Common myeloid progenitor, CD34-positive (primary cell): ENCODE measurements at places on chromosomes 13 and 19.

DNA sequence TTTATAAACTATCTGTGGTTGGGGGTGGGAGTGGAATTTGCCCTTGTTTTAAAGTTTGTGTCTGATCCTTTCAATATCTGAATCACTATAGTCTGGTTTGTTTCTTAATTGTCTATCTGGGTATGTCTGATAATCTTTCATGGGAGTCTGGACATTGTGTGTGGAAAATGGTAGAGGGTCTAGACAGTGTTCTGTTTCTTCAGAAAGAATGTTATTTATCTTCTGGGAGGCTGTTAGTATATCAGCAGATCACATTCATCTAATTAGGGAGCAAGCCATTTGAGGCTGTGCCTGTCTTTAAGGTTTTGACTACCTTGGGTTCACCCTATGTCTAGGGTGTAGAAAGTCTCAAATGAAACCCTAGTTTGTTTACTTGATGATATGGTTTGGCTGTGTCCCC is 110.5 kb downstream of the NDFIP2 start:
- DNase-seq, result no peak

DNA sequence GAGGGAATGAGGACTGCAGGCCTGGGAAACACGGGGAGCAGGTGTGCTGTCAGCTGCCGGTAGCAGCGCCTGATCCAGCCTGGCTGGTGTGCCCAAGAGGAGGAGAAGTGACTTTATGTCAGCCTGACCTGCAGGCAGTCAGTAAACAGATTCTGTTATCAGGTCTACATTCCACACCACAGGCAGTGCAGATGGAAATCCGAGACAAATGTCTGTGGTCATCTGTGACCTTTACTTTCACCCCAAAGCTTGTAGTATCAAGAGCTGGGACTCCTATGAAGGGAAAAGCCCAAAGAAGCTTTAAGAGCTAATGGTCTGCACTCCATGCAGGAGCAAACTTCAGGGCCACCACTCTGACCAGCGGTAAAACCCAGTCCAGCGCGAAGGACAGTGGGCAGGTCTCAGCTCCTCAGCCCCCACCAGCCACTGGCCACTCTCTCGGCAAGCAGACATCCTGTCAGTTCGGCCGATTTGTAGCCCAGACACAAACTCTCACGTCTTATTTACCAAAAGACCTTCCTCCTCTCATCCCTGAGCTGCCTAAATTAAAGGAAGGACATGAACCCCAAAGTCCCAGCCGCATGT is 7.7 kb downstream of the EPS15L1 start:
- DNase-seq, result no peak

- DNase-seq, result no peak
Observed at GRCh38 chr13:66751691-66752090, 478.4 kb downstream of the PCDH9 start.

DNA sequence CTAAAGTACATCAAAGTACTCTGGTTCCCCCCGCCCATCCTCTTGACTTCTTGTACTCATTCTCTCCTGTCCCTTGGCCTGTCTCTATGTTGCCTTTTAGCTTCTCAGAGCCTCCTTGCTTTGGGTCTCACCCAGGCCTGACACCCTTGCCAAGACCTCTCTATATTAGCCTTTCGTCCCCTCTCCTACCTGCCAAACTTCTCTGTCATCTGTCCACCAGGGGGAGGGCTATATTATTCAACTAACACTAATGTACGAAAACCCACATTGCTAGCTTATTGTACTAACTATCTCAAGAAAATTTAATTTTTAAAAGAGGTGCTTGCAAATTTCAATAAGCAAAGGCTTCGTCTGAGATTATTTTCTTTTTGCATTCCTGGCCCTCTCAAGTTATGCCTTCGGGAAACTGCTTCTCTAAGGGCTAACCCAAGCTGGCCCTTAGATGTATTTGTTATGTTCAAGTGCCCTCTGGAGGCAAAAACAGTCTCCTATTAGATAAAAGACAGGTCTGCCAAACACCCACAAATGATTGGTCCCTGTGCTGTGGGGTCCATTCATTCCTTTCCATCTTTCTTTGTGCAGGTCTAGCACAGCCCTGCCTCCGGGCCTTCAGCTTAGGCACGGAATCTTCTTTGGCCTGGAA is 6.3 kb upstream of the MRPS31 start:
- peak; percentile 76 for DNase-seq

- no peak for DNase-seq
Observed at GRCh38 chr13:98143157-98143553, 261 bp downstream of the FARP1 start.

GRCh38 chr13:31733647-31734046 is 5.7 kb upstream of the RXFP2 start:
- DNase-seq, result no peak

DNA sequence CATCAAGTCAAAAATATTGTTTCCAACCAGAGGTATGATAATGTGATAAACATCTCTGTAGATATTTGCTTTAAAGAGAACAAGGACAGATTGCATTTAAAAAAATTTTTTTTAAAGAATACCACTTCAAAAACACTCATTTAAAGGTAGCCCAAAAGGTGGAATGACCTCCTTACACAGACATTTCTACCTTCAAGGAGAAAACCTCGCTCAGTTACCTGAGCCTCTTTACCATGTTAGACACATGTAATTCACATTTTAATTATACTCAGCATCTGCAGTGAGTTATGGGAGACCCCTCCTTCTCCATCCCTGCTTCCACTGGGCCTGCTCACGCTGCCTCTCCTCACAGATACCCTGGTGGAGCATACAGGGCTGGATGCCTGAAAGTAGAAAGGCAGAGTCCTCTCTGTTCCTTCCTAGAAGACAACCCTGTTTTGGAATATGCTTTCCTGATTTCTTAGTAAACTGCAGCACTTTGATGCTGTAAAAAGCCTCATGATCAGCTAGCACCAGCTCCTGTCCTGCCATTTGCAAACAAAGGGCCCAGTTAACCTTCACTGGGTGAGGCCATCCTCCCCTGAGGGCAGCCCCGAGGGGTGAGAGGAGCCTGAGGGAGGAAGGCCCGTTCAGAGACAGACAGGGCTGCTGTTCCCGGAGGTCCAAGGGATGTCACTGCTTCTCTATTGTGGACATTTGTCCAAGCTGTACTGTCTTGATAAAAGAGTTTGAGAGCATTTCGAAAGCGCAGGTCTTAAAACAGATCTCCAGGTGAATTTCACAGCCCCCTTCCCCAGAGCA is 117.8 kb downstream of the IRS2 start:
- DNase-seq, result no peak

GRCh38 chr13:110197026-110197425 is 109.9 kb downstream of the COL4A1 start:
- DNase-seq, result no peak

GRCh38 chr13:95226932-95227695 is 74.1 kb downstream of the ABCC4 start:
- peak; percentile 92 for DNase-seq

DNA sequence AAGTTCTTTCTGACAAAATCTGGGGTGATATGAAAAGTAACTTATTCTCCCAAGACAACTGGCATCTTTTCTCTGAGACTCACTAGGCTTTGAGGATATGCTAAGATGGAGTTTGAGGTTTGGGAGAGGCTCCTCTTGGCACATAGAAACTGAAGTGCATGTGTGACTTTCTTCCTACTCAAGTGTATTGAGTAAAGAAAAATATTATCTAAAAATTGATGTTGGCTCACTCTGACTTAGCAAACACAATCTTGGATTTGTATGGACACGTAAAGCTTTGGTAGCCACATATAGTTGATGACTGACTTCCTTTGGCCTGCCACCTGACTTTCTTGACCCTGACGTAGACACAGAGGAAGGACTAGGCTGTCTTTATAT is 71.1 kb upstream of the KLF12 start:
- no peak for DNase-seq

GRCh38 chr13:112902101-112902651 is 66.8 kb upstream of the MCF2L start:
- DNase-seq, result no peak
